Stimulated activated CD4-positive, alpha-beta T cell treated with anti-CD3 and anti-CD28 coated beads, Interleukin-4, amount 100 ng/mL, for 48 hours (primary cell): ENCODE measurements at places on chromosomes 12 and 14.

DNA sequence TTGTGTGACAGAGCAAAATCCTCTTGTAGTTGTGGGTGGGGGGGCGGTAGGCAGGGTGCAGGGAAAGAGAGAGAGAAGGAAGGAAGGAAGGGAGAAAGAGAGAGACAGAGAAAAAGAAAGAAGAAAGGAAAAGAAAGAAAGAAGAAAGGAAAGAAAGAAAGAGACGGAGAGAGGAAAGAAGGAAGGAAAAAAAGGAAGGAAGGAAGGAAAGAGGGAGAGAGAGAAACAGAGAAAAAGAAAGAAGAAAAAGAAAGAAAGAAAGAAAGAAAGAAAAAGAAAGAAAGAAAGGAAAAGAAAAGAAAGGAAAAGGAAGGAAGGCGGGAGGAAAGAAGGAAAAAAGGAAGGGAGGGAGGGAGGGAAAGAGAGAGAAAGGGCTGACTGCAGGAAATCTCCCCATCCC is 17.6 kb upstream of the FAIM2 start:
- DNase-seq, result no peak

DNA sequence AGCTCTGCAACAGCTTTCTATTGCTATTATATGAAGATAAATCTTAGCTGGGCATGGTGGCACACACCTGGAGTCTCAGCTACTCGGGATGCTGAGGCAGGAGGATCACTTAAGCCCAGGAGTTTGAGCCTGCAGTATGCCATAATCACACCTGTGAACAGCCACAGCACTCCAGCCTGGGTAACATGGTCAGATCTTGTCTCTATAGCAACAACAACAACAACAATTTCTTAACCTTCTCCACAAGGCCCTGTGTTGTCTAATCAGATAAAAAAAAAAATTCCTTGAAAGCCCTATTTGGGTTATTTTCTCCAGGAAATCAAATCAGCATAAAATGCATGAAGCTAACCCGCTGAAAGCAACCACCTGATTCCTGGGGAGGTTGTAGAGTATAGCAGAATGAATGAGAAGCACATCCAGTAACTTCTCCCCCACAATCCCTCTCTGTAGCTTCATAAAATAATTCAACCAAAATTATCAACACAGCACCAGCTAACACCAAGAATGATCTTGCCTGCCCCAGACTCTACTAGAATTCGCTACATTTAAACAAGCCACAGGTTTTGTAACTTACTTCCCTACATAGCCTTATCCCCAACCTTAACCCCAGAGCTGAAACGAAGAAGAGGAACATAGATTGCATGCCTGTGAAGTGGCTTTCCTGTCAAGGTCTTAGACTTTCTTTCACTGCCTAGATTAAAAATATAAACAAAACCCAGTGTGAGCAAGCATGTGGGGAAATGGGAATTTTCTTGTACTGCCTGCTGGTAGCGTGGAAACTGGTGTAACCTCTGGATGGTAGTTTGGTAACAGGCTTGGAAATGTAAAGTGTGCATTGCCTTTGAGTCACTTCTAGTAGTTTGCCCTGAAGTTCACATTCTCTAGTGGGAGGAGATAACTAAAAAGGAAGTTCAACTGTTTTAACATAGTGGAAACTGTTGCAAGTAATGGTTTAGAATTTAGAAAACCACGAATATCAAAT is 6.0 kb upstream of the STK38L start:
- no peak for DNase-seq

GRCh38 chr12:51403681-51404136 is 12.5 kb upstream of the GALNT6 start:
- DNase-seq, result no peak

GRCh38 chr14:89280600-89280999 is 136.4 kb downstream of the FOXN3 start:
- no peak for DNase-seq

GRCh38 chr12:76874027-76874426 is 4.8 kb downstream of the CSRP2 start:
- DNase-seq, result no peak

GRCh38 chr12:110074089-110074488 is 25.8 kb upstream of the C12orf76 start:
- no peak for DNase-seq

DNA sequence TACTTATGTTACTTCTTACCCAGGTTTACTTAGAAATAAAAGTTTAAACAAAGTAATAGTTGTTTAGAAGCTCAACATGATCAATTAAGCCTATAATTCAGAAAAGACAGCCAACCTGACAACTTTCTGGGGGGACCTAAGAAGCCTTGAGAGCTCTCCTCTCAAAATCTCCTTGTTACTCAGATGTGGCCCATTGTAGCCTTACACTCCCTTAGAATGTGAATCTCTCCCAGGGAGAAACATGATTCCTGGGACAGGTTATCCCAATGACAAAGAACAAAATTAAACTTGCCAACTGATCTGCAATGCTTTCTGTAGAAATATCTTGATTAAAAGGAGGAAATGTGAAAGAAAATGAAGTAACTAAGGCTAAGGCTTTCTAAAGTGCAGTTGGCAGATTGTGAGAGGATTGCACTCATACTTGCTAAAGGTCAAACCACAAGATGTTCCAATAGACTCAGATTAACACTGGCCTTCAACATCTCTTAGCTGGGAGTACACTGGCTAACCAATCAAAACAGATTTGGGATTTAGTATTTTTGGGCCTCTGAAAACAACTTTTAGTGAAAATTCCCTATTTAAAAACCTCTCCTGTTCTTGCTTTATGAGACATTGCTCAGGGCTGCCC is 72.3 kb upstream of the TMX1 start:
- no peak for DNase-seq

DNA sequence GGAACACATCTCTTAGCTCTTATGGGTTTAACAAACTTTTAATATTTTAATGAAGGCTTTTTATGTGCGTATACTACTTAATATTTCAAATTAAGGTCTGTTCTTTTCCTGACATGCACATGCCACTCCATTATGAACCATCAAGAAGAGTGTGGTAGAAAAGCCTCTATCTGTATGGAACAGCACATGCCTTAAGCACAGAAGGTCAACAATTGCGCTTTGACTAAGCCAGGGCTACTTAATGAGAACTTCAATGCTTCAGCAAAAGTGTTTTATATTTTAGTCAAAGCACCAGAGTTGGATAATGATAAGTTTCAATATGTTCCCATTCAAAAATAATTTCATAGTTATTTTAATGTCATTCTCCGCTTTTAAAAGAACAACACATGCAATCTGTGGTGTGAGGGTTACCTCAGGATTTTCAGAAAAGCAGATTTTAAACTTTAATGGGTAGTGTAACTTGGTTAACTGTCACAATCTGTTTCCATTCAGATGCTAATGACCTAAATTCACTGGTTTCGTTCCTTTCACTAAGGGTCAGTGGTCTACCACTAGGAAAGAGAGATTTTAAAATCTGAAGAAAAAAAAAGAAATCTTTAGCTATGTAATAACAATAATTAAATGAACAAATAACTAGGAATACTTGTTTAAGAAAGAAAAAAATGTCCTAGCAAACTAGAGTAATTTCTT is 193.4 kb upstream of the NOVA1 start:
- no peak for DNase-seq

GRCh38 chr12:108505129-108505528 is 9.9 kb upstream of the FICD start:
- DNase-seq, result no peak

DNA sequence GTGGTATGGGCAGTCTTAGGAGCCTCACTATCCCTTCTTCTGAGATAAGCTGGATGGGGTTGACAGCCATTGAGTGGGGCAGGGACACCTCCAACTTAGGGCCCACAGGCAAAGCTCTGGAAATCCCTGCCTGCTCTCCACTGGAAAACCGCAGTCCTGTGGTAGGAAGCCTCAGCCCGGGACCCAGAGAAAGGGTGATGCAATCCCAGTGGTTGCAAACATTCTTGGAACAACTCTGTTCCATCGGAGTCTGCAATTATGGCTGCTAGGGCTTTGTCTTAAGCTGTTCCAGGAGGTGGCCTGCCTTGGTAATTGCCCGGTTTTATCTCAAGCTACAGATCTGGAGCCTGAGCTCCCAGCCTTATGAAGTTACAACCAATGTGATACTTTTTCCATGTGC is 133.4 kb downstream of the DICER1 start:
- no peak for DNase-seq

DNA sequence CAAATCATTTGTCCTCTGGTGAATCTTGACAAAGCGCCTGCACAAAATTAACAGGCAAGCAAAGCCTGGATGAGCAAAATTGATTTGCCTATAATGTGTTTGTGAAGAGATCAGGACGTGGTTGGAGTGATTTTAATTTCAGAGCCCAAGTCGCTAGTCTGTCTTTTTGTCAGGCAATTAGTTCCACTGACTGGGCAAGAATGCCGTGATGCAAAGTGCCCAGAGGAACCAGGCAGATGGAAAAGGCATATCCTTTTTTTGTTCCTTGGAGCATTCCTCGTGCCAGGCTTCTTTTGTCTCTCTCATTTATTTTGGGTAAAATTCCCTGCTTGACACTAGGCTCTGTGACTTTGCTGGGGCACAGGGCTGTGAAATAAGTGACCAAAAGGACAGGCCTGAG is 65.9 kb upstream of the CCDC198 start:
- no peak for DNase-seq

DNA sequence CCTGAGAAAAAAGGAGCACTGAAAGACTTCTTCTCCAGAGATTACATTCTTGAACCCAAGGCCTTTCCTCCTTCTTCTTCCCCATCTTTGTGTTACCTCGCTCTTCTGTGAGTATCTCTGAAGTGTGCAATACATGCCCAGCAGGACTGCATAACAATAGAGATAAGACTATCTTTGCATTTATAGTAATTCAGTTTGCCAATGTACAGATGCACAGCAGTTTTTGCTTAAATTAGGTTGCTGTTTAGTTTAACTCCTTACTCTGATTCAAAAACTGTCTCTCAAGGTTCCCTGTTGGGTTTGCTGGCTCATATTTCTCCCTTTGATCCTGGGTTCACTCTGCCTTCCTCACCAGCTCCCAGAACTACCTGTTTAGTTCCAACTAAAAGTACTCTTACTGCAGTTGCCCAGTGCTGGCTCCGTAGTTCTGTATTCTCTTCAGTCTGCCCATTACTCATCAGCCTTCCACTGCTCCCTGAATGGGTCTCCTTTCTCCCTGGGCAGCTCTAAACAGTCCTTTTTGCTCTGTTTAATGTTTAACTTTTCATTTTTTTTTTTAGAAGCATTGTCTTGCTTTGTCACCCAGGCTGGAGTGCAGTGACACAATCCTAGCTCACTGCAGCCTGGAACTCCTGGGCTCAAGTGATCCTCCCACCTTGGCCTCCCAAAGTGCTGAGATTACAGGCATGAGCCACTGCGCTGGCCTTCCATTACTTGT is 180.6 kb upstream of the CAND1 start:
- DNase-seq, result no peak

GRCh38 chr12:50084775-50085614 is at the start of gene SMARCD1:
SMARCD1 (plus strand) TSS chr12:50085342; CDS start chr12:50085370, 28 bp downstream.
- peak; percentile 83 for DNase-seq

- no peak for DNase-seq
Measured at GRCh38 chr14:101150039-101150610, 246.6 kb upstream of the RTL1 start.

- DNase-seq, result no peak
Measured at GRCh38 chr12:102406033-102406584, 74.3 kb downstream of the IGF1 start.

DNA sequence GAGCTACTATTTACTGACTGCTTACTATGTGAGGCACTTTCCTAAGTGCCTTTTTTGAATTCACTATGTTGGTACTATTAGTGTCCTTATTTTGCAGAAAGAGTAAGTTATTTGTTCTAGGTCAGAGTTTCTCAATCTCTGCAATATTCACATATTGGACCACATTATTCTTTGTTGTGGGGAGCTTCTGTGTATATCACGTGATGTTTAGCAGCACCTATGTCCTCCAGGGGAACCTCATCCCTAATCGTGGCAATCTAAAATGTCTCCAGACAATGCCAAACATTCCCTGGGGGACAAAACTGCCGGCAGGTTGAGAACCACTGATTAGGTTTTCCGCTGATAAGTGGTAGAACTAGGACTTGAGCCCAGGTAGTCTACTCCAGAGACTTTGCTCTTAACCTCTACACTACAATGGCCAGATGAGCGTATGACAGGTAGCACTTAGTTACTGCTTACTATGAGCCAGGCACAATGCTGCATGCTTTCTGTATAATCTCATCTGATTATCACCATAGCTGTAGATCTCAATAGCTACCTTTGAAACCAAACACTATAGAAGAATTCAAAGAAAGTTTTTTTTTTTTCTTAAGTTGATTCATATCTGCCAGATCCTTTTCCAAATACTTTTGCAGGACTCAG is 38.9 kb downstream of the NELL2 start:
- DNase-seq, result no peak

- no peak for DNase-seq
Measured at GRCh38 chr14:46490238-46490685, 161.3 kb downstream of the RPL10L start.

- no peak for DNase-seq
Measured at GRCh38 chr14:60965402-60965801, 15.5 kb downstream of the TRMT5 start.

- no peak for DNase-seq
Measured at GRCh38 chr14:71487941-71488340, 444.3 kb upstream of the RGS6 start.

- DNase-seq, result no peak
Measured at GRCh38 chr14:38992067-38992844, 110.8 kb downstream of the SEC23A start.

DNA sequence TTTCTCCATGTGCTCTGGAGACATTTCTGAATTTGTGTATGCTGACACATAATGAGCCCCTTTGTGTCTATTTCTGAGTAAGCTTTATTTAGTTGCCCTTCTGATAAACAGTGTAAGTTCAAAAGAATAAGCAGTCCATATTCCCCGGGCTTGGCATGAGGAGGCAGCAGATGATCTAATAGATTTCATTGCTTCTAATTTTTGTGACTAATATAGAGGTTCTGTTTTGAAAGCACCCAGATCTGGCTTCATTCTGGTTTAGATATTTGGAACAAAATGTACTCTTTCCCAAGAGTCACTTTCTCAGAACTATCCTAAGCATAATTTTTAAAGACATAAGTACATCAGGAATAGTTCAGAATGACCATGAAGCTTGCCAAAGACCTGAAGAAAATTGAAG is 290.9 kb downstream of the BTG1 start:
- no peak for DNase-seq

DNA sequence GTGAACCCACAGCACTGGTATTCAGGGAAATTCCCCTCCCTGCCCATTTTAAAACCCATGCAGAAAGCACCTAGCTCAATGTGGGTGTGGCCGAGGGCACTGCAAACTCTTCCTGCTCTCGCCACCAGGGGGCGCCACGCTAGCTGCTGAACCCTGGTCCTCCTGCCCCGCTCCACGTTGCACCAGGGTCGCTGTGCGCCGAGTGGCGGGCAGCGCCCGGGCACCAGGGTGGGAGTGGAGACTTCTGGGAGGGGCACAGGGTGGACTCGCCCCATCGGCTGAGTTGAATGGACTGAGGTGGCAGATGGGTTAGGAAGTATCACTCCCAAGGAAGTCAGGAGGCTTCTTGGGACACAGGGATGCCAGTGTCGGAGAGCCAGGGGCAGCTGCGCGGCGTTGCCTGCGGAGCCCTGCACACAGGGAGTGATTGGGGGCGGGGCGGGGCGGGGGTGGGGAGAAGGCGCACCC is 48.1 kb upstream of the BCL11B start:
- peak; percentile 76 for DNase-seq
